ENCODE measurements at places on chromosomes 2 and 18. TPM values are rescaled to one million over a fixed set of nuclear protein-coding genes. Genes with fewer than 3 reads are reported as not detected.

DNA sequence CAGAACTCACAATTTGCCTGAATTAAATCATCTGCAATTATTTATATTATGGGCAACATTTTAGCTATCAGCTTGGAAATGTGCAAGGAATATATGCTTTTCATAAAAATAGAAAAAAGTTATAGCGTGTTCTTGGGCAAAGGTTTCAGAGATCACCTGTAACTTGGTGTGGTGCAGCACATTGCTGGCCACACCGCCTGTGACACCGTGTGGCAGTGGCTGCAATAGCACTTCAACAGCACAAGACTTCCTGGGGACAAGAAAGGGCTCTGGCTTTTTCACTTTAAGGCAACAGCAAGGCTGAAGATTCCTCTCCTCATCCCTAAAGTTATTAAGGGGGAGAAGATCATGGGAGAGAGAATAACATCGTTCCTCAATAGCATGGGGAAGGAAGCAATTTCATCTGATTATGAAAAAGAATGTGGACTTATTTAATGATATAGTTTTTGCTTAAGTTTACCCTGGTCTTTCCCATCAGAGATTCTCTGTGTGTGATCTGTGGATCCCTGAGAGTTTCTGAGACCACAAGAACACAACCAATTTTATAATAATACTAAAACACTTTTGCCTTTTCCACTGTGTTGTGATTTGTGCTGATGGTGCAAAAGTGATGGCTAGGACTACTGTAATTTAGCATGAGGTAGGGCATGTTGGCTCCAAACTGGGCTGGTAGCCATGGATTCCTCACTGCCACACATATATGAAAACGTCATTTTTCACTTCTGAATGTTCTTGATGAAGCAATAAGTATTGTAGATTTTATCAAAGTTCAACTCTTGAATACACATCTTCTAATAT is 15.0 kb upstream of the SERPINB3 start:
- DNase-seq: no peak

DNA sequence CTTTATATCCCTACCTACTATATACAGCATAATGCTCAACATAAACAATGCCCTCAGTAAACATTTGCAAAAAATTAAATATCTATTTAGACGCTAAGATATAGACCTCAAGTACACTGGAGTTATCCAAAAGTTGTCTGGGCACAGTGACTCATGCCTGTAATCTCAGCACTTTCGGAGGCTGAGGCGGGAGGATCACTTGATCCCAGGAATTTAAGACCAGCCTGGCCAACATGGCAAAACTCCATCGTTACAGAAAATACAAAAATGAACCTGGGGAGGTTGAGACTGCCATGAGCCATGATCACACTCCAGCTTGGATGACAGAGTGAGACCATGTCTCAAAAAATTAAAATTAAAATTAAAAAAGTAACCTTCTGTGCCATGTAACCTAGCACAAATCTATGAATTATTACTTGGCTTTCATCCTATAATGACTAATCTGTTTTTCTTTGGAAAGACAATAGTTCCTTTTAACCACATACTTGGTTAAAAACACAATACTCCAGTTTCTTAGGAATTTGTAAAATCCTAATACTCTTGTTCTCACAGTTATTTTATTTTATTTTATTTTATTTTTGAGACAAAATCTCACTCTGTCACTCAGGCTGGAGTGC is 6.7 kb upstream of the TNFAIP6 start:
- DNase-seq: no peak

- peak; percentile 69 for DNase-seq
Observed at GRCh38 chr18:9852266-9853081, 33.3 kb upstream of the TXNDC2 start.

DNA sequence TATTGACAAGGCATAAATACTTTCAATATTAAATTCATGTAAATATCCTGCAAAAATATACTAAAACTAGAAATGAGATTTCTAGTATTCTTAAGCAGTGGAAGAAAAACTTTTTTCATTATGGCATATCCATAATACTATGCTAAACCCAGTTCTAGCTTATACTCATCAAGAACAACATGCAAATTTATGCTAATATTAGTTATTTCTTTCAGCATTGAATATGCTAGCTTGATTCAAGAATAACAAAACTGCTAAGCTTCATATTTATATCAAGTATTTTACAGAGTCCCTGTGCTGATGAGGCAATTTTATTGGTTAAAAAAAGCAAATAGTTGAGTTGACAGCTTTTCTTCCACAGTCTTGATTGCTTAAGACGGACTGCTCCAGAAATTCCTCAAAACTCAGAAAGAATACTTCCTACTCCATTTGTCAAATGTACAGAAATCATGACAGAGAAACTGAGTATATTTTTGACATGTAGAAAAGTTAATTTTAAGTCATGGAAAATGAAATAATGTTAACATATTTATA is 105.0 kb downstream of the PIGN start:
- no peak for DNase-seq

GRCh38 chr18:63187791-63188460 is 131.6 kb downstream of the BCL2 start:
- DNase-seq: no peak

Gene ACP1
- 89.5 TPM for total RNA-seq

Gene TCF23
- total RNA-seq: not detected

Gene POLR1B
- total RNA-seq: 16.0 TPM

Gene TSPYL6
- not detected for total RNA-seq

Data from fibroblast of villous mesenchyme (primary cell).